NCI-H2227 treated with DMSO at 0.1 percent for 48 hours (cell line): ENCODE measurements at places on chromosomes 7 and 10.

- no peak for DNase-seq
Measured at GRCh38 chr7:124839687-124840086, 74.1 kb upstream of the GPR37 start.

- no peak for DNase-seq
Measured at GRCh38 chr10:103280506-103280905, 3.6 kb downstream of the INA start.

DNA sequence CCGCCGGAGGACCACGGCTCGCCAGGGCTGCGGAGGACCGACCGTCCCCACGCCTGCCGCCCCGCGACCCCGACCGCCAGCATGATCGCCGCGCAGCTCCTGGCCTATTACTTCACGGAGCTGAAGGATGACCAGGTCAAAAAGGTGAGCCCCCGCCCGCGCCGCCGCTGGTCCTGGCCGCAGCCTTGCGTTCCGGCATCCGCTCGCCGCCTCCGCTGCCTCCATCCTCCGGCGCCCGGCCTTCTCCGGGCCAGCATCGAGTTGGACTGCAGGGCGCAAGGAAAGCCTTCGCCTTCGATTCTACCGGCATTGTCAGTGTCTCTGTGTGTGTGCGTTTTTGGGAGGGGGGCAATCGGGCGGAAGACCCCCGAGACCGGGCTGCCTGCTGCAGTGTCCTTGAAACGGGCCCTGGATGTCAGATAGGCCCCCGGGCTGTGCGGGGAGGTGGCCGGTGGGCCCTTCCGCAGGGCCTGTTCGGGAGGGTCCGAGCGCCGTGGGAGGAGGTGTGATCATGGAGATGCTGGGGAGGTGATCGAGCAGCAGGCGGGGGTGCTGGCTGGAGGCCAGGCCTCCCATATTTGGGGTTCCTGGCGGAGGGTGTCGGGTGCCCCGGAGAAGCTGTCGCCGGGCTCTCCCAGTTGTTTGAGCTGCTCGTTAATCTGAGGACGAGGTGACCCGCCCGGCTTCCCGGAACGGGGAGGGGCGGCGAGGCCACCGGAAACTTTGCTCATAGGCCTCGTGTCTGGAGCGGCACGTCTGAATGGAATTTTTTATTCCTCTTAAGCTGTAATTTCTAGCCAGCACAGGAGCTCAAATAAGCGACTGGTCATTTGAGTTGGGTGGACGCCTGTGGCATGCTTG, 40.8 kb downstream of the HK1 start:
- DNase-seq = no peak

DNA sequence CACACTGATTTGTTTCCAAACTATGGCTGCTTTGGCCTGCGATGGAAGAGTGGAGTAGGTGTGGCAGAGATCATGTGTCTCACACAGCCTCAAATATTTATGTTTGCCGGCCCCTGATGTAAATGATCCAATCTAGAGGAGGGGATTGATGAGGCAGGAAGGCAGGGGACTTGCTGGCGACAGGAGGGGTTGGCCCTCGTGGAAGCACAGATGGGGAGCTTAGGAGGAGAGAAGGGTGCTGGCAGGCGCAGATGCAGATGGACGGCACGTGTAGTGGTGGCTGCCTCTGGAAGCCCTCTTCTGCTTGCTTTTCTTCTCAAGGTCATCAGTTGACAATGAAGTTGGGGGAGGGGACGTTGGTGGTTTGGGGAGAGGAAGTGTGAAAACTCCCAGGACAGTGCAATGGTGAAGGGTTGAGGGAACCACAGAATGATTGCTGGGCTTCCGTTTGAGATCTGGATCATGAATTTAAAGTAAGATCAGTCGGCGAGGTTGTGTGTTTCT, 15.4 kb downstream of the COL13A1 start:
- DNase-seq = no peak

GRCh38 chr7:17937506-17938120, 2.7 kb downstream of the SNX13 start:
- DNase-seq = no peak
